ENCODE measurements at places on chromosomes 1 and 21.

- DNase-seq, result no peak
Observed at GRCh38 chr1:214009423-214010196, 21.8 kb downstream of the PROX1 start.

DNA sequence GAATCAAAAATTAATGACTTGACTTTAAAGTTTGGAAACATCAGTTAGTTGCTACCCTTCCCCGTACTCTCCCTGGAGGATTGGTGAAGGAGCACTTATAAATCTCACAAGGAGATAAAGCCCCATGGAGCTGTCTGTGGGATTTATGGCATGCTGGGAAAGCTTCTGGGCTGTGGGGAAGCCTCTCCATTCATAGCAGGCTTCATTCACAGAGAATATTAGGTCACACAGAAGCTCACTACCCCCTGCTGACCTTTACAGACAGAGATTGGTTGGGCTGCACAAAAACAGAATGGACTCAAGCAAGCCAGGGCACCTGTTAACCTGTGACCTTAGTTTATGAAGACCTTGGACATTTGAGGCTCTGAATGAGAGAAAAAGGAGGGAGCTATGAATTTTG lies 32.1 kb downstream of the RGL1 start:
- DNase-seq, result no peak

GRCh38 chr1:18511874-18512150 lies 31.1 kb downstream of the KLHDC7A start:
- DNase-seq, result no peak

GRCh38 chr1:230992100-230992774 lies 13.3 kb downstream of the ARV1 start:
- no peak for DNase-seq

- no peak for DNase-seq
Observed at GRCh38 chr1:115289940-115290339, 48.1 kb downstream of the NGF start.

DNA sequence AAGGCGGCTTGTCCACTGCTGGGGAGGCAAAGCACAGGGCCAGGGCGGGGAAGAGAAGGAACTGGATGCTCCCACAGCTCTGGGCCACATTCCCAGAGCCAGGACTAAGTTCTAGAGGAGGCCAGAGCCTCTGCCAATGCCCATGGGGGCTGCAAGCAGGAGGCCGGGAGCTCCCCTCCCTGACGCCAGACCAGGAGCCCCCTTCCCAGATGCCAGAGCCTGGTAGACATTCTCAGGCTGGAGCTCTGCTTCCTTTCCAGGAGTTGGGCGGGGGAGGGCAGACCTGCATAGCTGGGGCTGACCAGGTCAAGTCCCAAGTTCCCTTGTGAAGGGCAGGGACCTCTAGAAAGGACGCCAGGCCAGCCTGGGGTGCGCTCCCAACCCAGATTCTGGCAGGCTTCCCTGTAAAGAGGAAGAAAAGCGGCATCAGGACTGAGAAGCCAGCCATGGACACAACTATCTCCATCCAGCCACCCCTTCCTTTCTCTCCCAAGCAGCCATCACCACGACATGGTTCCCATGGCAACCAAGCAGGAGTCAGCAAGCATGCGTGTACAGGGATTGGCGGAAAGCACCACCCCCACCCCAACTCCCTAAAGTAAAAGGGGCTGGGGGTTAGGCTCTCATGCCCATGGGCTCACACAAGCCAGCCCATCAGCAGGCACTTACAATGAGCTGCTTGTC lies 13.4 kb downstream of the KIF21B start:
- DNase-seq, result no peak

GRCh38 chr1:97314685-97315084 lies 593.1 kb downstream of the PTBP2 start:
- DNase-seq, result no peak

GRCh38 chr1:40662864-40663263 lies 2.6 kb downstream of the RIMS3 start:
- DNase-seq, result no peak

DNA sequence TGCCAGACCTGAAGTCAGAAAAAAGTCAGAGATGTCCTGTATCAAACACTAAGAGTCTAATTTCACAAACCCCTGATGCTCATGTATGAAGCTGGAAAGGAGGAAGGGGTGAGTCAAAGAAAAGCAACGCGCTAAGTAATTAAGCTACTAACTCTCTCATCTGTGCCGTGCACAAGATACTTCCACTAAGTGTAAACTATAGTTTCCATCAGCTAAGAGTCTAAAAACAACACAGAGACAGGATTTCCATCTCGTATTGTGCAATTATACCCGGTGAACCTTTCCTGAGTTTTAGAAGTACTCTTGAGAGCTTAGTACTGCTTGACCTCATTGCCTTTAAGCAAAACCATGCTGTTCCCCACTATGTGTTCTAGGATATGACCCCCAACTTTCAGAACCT lies 19.0 kb downstream of the DNALI1 start:
- DNase-seq, result no peak

GRCh38 chr21:42425591-42425990 lies 21.9 kb downstream of the UBASH3A start:
- no peak for DNase-seq

GRCh38 chr1:77398152-77398551 lies 116.3 kb downstream of the AK5 start:
- DNase-seq, result no peak

DNA sequence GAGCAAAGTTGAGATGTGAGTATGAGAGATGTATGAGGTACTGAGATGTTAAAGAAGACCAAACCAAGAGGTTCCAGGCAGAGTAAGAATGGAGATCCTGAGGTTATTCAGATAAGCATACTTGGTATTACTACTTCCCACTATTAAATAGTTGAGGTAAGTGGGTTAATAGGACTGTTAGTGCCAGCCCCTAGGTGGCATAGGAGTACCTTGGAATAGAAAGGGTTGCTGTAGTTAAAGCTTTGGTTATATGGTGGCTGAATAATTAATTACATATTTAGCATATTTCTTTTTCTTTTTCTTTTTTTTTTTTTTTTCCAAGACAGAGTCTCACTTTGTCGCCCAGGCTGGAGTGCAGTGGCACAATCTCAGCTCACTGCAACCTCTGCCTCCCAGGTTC lies 397.9 kb upstream of the TMPRSS15 start:
- no peak for DNase-seq

- DNase-seq, result no peak
Observed at GRCh38 chr1:102529446-102529845, 532.7 kb upstream of the OLFM3 start.

DNA sequence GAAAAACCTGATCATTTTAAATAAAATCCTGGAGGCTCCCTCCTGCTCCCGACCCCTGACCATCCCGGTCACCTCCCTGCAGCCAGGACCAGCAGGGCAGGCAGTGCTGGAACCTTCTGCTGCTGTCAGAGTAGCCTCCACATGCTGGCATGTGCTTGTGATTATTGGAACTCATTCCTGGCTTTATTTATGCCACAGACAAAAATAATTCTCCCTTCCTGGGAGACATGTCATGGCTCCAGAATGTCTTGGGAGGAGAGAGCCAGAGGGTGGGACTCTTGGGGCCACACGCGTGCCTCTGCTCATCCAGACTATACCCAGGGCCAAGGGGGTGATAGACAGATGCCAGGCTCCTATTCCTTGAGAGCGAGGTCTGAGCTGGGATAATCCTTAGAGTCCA lies 183.6 kb upstream of the RAB4A start:
- no peak for DNase-seq

All from substantia nigra (tissue), 51 donors.